DND-41 (cell line): ENCODE measurements at places on chromosomes 5 and 9.

DNA sequence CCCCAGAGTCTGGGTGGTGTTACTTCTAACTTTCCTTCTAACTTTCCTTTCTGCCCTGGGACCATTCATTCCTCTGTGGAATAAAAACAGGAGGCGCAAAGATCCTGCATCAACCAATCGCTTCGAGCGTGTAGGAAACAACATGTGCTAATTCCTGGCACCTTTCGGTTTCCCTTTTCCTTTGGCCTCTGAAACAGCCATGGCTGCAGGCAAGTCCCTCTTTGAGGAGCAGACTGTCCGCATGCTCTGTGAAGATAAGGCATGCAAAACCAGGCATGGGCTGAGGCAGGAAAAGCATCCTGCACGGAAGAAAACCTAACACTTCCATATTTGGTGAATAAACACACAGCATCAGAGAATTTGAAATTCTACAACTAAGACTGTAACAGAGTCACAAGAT lies 128.3 kb downstream of the HSD17B3 start:
- no peak overlapping the region for H3K27ac ChIP-seq
- H3K4me1 ChIP-seq = no peaks in the 10 kb centered on the region
- H3K27me3 ChIP-seq = peaks cover 20% of the 10 kb centered on the region
- H3K4me3 ChIP-seq = no peak overlapping the region
- H3K36me3 ChIP-seq = no peaks in the 10 kb centered on the region

- no peaks in the 10 kb centered on the region for H3K36me3 ChIP-seq
- no peak overlapping the region for H3K27ac ChIP-seq
- no peaks in the 10 kb centered on the region for H3K27me3 ChIP-seq
- H3K4me3 ChIP-seq = no peak overlapping the region
- DNase-seq = no peak
- H3K4me1 ChIP-seq = no peaks in the 10 kb centered on the region
These were observed 105.6 kb downstream of the NTRK2 start for GRCh38 chr9:84775056-84775643.

DNA sequence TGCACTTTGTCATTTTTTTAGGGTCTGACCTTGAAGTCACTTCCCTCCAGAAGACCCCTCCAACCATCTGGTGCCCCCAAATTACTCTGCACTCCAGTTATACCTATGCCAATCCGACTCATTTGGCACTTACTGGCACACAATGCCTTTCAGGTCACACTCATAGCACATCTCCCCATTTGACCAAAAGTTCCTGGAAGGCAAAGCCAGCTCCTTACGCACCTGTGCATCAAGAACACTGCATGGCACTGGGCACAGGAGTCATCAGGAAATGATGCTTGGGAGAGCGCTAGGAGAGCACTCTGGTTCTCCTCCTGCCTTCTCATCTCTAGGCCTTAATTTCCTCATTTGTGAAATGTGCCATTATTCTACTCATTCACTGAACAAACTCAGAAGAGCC lies 2.9 kb downstream of the TNIP1 start:
- peaks cover 40% of the 10 kb centered on the region for H3K4me1 ChIP-seq
- no peak overlapping the region for H3K4me3 ChIP-seq
- H3K27ac ChIP-seq = no peak overlapping the region
- H3K27me3 ChIP-seq = no peaks in the 10 kb centered on the region
- H3K36me3 ChIP-seq = peaks cover 22% of the 10 kb centered on the region

- H3K4me3 ChIP-seq = no peak overlapping the region
- no peaks in the 10 kb centered on the region for H3K27me3 ChIP-seq
- H3K36me3 ChIP-seq = no peaks in the 10 kb centered on the region
These were observed 59.9 kb downstream of the ASTN2 start for GRCh38 chr9:117354997-117355396.

- peaks cover 47% of the 10 kb centered on the region for H3K4me1 ChIP-seq
- peak overlapping the region; percentile 78 for H3K4me3 ChIP-seq
- no peaks in the 10 kb centered on the region for H3K36me3 ChIP-seq
- peak overlapping the region; percentile 63 for H3K27ac ChIP-seq
- no peaks in the 10 kb centered on the region for H3K27me3 ChIP-seq
These were observed 1.1 kb downstream of the MAST4 start for GRCh38 chr5:66597183-66597757.

DNA sequence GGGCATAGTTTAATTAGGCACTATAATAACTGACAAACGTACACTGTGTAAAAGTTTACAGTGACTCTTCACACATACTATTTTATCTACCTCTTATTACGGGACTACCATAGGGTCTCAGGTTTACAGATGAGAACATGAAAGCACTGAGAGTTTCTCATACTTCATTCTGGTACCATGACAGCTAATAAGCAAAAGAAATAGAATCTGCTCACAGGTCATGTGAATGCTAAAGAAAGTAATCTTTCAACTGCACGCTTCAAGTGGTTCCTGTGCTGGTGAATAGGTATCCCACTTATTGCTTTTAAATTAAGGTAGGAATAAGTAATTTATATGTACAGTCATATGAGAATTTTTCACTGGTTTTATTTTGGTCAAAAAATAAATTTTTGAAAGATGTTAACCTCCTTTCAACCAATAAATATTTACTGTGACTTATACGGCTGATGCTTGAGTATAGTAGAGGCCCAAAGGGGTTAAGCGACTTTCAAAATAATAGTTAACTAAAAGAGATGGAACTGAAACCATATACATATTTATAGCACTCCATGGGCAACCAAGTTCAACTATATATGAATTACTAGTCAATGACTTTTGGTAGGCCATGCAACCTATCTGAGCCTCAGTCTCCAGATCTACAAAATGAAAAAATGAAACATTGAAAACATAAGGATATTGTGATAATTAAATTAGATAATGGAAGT lies 8.1 kb downstream of the CDKN2A start:
- H3K27me3 ChIP-seq = no peaks in the 10 kb centered on the region
- H3K36me3 ChIP-seq = peaks cover 29% of the 10 kb centered on the region
- no peak for DNase-seq
- no peak overlapping the region; the same call in 1 of the 2 replicates for H3K27ac ChIP-seq
- peaks cover 81% of the 10 kb centered on the region for H3K4me1 ChIP-seq

- no peaks in the 10 kb centered on the region for H3K36me3 ChIP-seq
- H3K4me1 ChIP-seq = no peaks in the 10 kb centered on the region
- DNase-seq = no peak
- H3K27me3 ChIP-seq = no peaks in the 10 kb centered on the region
- no peak overlapping the region for H3K27ac ChIP-seq
- H3K4me3 ChIP-seq = no peak overlapping the region
These were observed 507.7 kb upstream of the PTGER4 start for GRCh38 chr5:40171971-40172370.
